NCI-H1092 (cell line): ENCODE measurements at places on chromosomes 16 and 17.

DNA sequence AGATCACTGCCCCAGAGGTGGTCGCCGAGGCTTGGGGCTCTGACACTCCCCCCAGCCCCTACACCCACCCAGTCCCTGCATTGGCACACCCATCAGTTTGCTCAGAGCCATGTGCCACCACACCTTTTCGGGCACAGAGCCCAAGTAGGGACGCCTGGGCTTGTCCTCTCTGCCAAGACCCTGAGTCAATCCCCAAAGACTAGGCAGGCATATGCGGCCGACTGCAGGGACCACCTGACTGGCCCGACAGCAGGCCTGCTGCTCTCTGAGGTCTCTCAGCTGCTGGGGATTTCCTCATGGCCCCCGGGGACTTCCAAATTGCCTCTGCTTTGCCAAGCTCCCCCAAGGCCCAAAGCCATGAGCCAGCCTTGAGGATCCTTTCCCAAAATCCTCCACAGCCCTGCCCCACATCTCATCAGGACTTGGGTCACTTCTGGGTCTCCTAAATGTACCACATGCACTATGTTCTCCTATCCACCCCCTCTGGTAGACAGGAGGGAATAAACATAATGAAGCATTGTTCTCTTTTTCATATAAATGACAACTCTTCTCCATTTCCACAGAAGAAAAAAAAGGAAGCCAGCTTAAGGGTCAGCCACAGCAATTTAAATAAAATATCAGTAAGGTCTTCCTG is 30.6 kb downstream of the MYO18A start:
- no peak for DNase-seq

- no peak for DNase-seq
These were observed 868 bp downstream of the FAM20A start for GRCh38 chr17:68600067-68600930.

- DNase-seq = no peak
These were observed 43.5 kb downstream of the MAP1LC3B start for GRCh38 chr16:87435372-87436224.

DNA sequence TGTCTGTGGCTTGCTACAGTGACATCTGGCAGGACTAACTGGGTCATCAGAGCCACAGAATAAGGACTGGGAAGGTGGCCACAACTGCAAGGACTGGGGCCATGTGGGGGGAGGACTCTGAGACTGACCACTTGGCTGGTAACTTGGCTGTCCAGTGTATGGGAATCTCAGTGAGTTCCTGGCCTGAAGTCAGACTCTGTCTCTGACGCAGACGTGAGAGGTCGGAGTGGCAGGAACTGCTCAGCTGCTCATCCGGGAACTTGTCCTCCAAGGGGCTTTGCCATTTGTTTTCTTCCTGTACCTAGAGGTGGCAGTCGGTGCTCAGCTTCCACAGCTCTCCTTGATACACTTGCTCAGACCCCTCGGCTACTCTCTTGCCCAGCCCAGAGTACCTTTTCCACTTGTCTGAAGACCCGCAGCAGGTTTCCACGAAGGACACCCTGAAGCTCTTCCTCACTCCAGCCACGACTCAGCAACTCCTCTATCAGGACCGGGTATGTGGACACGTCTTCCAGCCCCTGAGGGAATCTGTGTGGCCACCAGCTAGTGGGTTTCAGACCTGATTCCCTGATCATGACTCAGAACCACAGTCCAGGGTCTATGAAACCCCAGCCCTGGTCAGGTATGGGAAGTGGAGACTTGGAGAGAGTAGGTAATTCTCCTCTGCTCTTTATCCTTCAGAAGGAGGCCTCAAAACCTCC is 7.3 kb upstream of the DPEP3 start:
- no peak for DNase-seq

GRCh38 chr17:55895112-55895759 is 144.4 kb downstream of the PCTP start:
- no peak for DNase-seq

GRCh38 chr17:43554857-43555256 is 8.7 kb upstream of the ETV4 start:
- DNase-seq = no peak

- DNase-seq = no peak
These were observed 27.1 kb downstream of the PMP22 start for GRCh38 chr17:15238057-15238456.
